ENCODE measurements at places on chromosomes 12 and 14.

- no peak for DNase-seq
Measured at GRCh38 chr14:51424561-51425251, 184.7 kb downstream of the TMX1 start.

- no peak for DNase-seq
Measured at GRCh38 chr14:74207943-74208342, 31.3 kb upstream of the VSX2 start.

- DNase-seq = no peak
Measured at GRCh38 chr12:3148366-3149000, 71.3 kb downstream of the TSPAN9 start.

GRCh38 chr12:62192180-62192902 lies 67.9 kb upstream of the USP15 start:
- peak; percentile 40 for DNase-seq

- no peak for DNase-seq
Measured at GRCh38 chr12:95838125-95838524, 20.6 kb upstream of the SNRPF start.

DNA sequence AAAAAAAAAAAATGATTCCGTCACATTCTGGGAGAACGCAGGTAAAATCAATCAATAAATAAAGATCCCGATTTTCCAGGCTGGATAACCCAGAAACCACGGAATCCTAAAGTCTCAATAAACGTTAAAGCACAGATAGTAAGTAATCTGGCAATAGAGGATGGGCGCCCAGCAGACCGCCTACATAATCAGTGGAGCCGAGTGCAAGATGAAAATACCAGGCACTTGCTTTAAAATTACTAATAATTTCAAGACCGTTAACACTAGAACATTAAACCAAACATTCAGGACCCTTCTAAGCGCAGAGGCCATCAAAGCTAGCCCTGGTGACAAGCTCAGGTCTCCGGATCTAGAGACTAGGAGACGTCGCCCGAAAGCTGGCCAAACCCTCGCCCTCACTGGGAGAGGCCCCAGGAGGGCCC lies 1.2 kb upstream of the DCAF11 start:
- no peak for DNase-seq

- DNase-seq = no peak
Measured at GRCh38 chr14:23454445-23454856, 15.1 kb upstream of the NGDN start.

- DNase-seq = no peak
Measured at GRCh38 chr12:11837216-11837934, 187.9 kb downstream of the ETV6 start.

GRCh38 chr14:49688701-49689030 lies 652 bp upstream of the POLE2 start:
- DNase-seq = no peak

- DNase-seq = peak; percentile 40
Measured at GRCh38 chr12:95918194-95918993, 24.0 kb downstream of the CCDC38 start.

- DNase-seq = no peak
Measured at GRCh38 chr12:6884539-6884938, 11.4 kb upstream of the SPSB2 start.

DNA sequence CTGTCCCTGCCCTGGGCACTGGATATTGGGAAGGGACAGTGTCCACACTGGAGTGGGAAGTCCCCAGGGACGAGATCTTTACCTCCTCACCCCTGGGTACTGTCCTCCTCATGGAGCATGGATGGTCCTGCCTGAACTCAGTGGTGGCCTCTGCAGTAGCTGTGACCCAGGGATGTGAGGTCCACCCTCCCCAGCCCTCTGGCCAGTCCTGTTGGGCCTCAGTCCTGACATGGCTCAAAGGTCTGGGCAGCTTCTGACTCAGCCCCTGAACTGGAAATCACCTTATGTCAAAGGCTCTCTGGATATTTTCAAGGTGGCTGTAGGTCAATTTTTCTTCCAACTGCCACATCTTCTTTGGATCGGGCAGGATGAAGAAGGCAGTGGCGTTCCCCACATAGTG lies 24.4 kb downstream of the SERPINA1 start:
- no peak for DNase-seq

Measured in large intestine (tissue), 12 donors.